Mucosa of gallbladder (tissue), 1 donor: ENCODE measurements at places on chromosomes 6 and 20.

DNA sequence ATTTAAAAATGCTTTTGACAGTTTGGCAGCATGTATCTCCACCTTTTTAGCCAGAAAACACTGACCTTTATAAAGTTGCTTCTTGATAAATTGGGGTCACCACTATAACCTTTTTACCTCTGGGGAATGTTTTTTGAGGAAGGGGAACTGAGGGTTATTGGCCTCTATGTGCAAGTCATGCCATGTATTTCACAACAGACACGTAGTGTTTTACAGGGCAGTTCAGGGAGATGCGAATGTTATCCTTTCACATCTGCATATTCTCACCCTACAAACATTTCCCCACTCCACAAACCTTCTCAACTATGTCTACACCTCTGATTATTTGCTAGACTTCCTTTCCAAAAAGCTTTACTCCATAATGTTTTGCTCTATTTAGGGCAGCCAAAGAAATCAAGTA lies 17.0 kb upstream of the SLA2 start:
- no peak for DNase-seq

DNA sequence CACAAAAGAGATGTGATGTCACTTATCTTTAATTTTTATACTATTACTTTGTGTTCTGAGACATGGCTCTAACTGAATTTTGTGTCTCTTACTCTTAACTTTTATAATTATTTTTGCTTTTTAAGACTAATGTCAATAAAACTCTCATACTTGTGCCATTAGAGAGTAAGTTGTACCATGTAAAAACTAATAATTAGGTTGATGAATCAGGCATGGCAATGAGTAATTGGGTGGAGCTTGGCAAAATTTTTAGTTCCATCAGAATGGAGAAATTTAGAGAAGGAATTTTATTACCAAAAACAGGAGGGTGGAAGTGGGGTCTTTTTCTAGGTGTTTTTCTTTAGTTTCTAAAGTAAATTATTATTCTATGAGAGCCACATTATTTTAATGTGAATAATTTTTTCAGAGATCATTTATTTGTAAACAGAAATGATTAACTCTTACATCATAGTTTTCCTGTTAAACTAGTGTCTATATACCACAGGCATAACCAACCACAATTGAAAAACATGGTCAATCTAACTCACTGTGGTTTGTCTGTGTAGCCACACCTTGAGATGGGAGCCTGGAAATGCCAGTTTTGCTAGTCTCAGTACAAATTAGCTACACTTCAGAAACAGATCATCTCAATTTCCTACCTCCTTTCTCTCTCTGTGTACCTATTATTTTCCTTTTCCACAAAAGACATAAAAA lies 51.8 kb downstream of the ELOVL4 start:
- no peak for DNase-seq

DNA sequence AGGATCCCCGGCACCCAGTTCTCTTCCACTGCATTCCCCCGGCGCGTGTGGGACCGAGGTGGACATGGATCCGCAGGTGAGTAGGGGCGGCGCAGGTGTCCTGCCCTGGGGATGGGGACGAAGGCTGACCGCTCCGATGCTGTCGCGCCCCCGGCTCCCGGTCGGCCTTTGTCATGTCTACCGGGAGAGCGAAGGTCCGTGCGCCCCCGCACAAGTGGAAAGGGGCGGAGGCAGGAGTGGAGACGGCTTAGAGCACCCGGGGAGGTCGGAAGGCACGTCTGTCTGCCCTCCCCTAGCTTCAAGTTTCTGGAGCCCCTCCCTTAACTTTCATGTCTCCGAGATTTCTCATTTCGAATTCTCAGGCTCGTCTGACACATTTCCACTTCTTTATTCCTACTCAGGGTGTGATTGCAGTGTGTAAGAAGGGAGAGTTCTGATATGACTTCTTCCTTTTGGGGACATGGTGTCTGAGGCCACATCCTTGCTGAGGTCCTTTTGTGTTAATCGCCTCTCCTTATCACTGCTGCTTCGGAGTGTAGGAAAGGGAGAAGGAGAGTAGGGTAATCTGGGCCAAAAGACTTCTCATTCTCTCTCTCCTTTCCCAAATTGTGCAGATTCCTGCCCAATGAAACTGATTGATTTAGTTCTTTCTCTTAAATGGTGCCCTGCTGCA lies 435 bp downstream of the KIFC1 start:
- DNase-seq = no peak

- DNase-seq = no peak
Measured at GRCh38 chr6:137957471-137957870, 90.4 kb downstream of the TNFAIP3 start.

DNA sequence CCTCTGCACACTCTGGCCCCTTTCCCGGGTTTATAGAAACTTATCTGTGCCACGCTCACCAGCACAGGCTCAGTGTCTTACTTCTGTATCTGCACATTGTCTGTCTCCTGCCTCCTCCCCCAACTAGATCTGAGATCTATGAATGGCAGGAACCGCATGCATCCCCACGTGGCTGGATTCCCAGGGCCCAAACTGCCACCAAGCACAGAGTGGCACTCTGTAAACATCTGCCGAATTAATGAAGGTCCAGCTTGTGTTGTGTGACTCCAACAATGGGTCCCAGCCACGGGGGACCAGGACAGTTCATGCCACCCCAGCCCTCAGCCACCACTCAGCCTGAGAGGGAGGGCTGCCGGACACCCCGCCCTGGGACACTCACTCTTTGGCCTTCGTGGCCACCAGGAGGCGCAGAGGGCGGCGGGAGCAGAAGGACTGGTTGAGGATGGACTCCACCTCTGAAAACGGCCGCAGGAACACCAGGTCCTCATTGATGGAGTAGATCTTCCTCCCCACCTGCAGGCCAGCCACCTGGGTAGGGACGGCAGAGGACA lies 171.1 kb downstream of the PREX1 start:
- no peak for DNase-seq

GRCh38 chr20:4007383-4008025 lies 7.9 kb downstream of the RNF24 start:
- DNase-seq = no peak

GRCh38 chr6:125994670-125995488 lies 8.5 kb downstream of the TRMT11 start:
- DNase-seq = no peak

- no peak for DNase-seq
Measured at GRCh38 chr20:16385891-16386290, 187.4 kb downstream of the KIF16B start.

GRCh38 chr6:30656513-30656912 lies 9.6 kb downstream of the C6orf136 start:
- no peak for DNase-seq

- DNase-seq = no peak
Measured at GRCh38 chr20:61805781-61806180, 259.9 kb downstream of the TAF4 start.

- DNase-seq = no peak
Measured at GRCh38 chr6:102813489-102814275, 1420.2 kb downstream of the GRIK2 start.

- peak; percentile 65 for DNase-seq
Measured at GRCh38 chr20:47568019-47568418, 66.3 kb downstream of the NCOA3 start.

GRCh38 chr6:72798196-72798595 lies 176.3 kb downstream of the KCNQ5 start:
- no peak for DNase-seq

DNA sequence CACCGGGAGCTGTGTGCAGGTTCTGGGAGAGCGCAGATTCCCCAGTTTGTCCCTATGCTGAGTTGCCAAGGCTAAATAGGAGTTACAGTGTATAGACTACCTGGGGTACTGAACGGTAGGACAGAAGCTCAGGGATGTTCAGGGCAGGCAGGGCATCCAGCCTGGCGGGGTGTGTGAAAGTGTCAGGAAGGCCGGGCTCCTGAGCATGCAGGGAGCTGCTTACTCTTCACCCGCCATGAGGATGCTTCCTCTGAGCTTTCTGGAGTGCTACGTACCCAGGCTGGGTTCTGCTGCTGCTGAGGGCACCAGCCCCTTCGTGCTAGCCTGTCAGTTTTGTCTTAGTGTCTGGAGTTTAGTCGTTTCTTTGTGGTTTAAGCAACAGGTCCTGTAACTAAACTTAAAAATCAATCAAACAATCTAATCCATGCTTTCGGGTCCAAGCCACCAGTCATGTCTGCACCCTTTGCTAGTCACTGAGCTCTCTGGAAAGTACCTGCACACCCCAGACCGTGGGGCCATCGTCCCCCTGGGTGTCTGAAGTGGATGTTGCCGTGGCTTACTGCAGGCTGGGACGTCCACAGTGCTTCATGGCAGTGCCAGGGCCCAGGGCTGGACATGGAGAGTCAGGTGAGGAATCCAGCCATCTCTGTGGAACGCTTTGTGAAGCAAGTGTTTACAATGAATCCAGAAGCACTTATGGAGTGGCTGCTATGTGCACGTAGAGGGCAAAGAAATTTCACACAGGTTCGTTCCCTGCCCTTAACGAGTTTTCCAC lies 220.3 kb upstream of the SNX9 start:
- no peak for DNase-seq

DNA sequence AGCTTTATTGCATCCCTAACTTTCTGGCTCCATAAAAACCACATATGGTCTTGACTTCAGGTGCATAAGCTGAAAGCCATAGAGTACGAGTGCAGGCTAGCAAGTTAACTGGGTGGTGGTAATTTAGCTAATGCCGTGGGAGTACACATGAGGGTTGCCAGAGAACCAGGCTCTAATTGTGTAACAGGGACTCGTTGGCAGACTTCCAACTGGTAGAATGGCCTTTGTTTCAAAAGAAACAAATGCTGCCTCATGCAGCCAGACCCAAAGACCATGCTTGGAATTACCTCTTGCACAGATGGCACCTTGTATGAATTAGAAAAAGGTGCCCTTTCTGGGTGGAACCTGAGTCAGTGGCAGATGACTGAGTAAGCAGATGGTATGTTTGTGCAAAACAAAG lies 73.2 kb downstream of the LY86 start:
- DNase-seq = peak; percentile 61

GRCh38 chr20:3452136-3452535 lies 18.7 kb upstream of the ATRN start:
- DNase-seq = no peak
